ENCODE measurements at places on chromosomes 13 and 19. TPM values are rescaled to one million over a fixed set of nuclear protein-coding genes. Genes with fewer than 3 reads are reported as not detected.

Gene C13orf42
- not detected for polyA plus RNA-seq

Gene FREM2
- not detected for polyA plus RNA-seq

Gene TPGS1
- polyA plus RNA-seq: 6.3 TPM

Gene IGFL1
- polyA plus RNA-seq: not detected

Gene LMTK3
- polyA plus RNA-seq: 0.87 TPM

Data from IMR-90 (cell line).